Cortex of kidney (tissue), 1 donor: ENCODE measurements at places on chromosomes 3 and 15.

DNA sequence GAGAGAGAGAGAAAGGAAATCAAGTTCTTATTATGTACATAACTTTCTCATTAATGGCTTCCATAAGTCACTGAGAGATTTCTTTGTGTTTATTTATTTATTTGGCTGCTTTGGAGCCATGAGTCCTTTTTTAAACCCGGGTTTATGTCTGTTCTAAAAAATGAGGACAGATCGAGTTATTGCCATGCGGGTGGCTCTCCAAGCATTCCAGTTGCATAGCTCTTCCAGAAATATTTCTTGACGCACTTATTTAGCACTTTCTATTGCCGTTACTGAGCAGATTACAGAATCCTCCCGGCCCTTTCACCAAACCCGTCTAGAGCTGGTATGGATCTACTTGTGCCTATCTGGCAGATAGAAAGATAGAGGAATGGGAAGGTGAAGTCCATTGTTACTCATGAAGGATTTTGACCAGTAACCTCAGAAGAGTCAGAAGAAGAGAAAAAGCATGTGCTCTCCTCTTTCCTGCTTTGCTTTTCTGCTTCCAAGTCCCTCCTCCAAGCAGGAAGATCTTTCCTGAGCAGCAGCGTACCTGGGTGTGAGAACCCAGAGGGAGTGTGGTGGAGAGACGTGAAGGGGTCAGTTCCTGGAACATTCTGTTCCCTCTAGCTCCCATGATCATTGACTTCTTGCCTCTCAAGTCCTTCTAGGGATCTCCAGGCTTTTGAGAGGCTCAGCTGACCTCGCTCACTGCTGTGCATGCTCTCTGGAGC is 112.8 kb downstream of the LPP start:
- no peak for DNase-seq

- no peak for DNase-seq
Measured at GRCh38 chr15:90891346-90891949, 7.1 kb downstream of the FES start.

- DNase-seq, result no peak
Measured at GRCh38 chr3:154364849-154365248, 40.6 kb upstream of the DHX36 start.

DNA sequence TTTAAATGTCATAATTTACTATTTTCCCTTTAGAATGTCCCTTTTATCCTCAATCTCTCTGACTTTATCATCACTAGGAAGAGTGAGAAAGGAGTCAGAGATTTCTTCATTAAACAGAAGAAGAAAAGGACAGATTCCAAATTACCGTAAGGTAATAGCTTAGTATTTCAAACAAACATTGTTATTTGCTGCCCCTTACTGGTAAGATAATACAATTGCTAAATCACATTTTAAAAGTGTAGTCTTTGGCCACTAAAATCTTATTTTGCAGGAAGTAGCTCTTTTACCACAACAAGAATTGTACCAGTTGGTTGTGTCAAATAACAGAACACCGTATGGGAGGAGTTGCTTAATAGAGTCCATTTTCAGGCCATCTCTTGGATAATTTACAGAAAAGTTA is 53.7 kb downstream of the CGGBP1 start:
- DNase-seq, result no peak

- DNase-seq, result no peak
Measured at GRCh38 chr15:44243141-44243540, 45.4 kb upstream of the GOLM2 start.

DNA sequence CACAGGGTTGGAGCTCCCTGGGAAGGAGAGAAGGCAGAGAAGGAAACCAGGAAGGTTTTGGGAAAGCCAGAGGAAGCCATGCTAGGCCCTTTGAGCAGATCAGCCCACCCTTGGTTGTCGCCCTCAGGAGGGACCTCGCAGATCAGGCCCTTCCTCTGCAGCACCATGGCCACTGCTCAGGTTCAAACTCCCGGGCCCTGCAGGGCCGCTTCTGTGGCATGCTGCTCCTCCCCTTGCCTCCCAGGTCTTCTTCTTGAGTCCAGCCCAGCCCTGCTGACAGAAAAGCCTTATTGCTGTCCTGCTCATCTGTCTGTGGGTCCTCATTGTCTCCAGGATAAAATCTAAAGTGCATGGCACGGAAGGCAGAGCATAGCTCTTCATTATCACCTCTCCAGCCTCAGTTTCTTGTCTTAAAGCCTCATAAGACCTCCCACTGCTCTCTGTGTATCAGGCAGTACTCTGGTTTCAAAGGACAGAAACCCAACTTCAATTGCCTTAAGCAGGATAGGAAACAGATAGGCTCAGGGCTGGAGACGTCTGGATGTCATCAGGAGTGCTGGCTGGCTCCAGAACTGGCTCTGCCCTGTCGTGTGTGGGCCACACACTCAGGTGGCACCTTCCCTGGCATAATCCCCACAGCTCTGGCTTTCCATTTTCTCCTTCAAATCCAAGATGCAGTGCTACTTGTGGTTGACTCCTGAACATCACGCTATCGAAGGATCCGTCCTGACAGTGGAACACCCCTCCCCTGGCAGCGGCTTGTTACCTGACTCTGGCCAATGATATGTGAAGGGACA is 118.5 kb downstream of the EEFSEC start:
- no peak for DNase-seq

- DNase-seq, result no peak
Measured at GRCh38 chr3:110956081-110956480, 115.5 kb upstream of the NECTIN3 start.
